Thymus (tissue), 14 donors: ENCODE measurements at places on chromosomes 4 and X. TPM values are rescaled to one million over a fixed set of nuclear protein-coding genes. Genes with fewer than 3 reads are reported as not detected.

GRCh38 chrX:109537324-109537665, 651 bp downstream of the NXT2 start:
- H3K4me1 ChIP-seq, result no peaks in the 10 kb centered on the region
- peak overlapping the region; percentile 66 for H3K4me3 ChIP-seq
- H3K36me3 ChIP-seq, result no peaks in the 10 kb centered on the region
- H3K27ac ChIP-seq, result peak overlapping the region; percentile 52

DNA sequence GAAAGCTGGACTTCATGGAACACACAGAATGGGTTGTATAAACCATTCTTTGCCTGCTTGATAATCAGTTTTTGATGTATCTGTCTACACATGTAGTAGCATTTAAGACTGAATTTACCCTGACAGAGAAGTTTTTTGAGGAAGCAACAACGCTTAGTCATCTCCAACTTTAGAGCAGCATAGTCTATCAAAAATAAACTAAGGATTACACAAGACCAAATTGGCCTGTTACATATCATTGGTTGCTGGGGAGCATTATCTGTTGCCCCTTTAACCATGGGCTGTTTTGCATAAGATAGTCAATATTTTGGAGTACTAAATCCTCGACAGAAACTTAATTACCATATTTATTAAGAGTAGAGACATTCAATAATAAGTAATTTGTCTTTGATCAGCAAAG, 347.4 kb downstream of the FAM47B start:
- no peak for DNase-seq
- H3K27me3 ChIP-seq, result no peaks in the 10 kb centered on the region
- no peaks in the 10 kb centered on the region for H3K36me3 ChIP-seq
- no peak overlapping the region for H3K27ac ChIP-seq
- no peaks in the 10 kb centered on the region for H3K4me1 ChIP-seq

DNA sequence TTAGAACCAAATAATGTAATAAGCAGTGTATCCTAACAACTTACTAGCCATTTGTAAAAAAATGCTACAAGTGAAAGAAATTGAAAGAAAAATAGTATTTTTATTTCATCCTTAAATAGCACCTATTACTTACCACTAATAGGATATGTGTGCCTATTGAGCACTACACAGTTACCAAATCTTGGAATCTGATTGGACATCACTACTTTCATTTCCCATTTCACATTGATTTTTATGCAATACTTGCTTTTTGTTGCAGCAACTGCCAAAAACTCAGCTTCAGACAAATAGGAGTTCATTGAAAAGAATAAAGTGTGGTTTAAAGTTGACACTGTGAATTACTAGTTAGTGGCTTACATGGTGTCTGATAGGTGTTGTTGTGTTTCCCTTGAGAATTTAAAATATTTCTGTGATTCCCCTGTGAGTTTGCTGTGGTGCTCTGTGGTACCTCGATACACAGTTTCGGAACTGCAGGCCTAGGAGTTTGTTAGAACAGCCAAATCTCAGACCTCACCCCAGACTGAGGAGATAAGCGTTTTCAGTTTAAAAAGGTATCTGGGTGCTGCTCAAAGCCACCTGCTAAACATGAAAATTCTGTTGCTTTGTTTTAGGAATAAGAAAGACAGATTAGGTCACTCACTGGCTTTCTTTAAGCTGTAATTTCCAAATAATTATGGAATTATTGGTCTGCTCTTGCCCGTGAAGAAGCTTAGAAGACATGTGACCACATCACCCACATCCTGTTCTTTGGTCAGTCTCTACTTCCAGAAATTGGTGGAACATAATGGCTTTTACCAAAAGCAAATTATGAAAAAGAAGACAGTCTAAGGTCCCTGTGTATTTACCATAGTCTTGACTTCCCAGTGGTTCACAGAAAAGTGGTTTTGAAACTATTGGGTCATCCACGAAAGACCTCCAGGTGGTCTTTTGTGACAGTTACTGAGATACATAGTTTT, 97.8 kb downstream of the SYTL5 start:
- no peaks in the 10 kb centered on the region for H3K27me3 ChIP-seq
- no peaks in the 10 kb centered on the region for H3K4me1 ChIP-seq
- DNase-seq, result no peak
- H3K27ac ChIP-seq, result no peak overlapping the region

Gene PCDH10
- total RNA-seq, result 1.7 TPM

Gene CDS1
- total RNA-seq, result 2.0 TPM

- no peak overlapping the region for H3K4me3 ChIP-seq
- no peak for DNase-seq
- no peaks in the 10 kb centered on the region for H3K27me3 ChIP-seq
- H3K4me1 ChIP-seq, result no peaks in the 10 kb centered on the region
- no peak overlapping the region for H3K27ac ChIP-seq
Measured at GRCh38 chr4:140020457-140021361, 133.3 kb downstream of the MAML3 start.
